ENCODE measurements at places on chromosomes 7 and 10.
A peak's percentile ranks its signal among the peaks of the same experiment; 100 is the strongest.

DNA sequence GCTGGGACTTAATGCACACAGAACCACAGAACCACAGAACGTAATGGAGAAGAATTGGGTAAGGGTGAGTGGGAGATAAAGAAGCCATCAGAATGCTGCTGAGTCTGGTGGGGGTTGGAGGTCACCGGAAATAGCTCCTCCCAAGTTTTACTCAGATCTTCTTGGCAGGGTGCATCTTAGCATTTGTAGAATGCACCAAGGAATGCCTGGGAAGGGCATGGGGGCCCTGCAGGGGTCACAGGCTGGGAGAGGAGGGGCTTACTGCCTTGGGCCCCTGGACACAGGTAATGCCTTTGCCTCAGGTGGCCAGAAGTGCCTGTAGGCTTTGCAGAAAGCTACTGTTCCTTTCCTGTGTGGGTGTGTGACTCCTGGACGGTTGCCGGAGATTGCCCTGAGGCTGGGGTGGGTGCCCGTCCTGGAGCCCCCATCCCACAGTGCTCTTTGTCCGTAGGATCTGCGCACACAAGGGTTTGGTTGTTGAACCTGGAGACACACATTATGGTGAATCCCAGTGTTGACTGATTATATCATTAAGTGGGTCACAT, 55.1 kb downstream of the MGMT start:
- no peak for DNase-seq

DNA sequence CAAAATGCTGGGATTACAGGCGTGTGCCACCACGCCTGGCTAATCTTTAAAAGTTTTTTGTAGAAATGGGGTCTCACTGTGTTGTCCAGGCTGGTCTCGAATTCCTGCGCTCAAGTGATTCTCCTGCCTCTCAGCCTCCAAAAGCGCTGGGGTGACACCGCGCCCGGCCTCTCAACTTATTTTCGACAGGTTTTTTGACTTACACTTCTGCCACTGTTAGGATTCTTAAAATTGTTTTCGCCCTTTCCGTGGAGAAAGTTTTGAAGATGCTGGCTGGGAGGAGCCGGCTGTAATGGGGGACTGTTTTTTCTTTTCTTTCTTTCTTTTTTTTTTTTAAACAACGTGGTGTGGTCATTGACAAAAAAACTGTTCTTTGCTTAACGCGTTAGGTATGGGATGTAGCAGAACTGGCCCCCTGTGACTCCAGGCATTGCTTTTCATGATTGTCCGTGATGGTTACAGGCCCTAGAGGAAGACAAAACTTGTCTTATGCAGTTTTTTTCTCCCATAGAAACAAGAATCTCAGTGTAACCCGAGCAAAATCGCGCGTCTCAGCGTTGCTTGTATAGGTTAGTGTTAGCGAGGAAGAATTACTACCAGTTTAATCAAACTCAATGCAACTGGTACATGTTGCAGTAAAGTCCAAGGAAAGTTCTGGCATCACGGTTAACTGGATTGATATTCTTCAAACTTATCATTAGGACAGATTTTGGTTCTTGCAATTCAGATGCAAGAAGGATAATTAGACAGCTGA, 72.2 kb downstream of the DAGLB start:
- peak; percentile 41 for DNase-seq

GRCh38 chr7:83439026-83439425, 209.9 kb downstream of the SEMA3E start:
- no peak for DNase-seq

- DNase-seq: no peak
Measured at GRCh38 chr10:10396601-10397000, 621.1 kb upstream of the CELF2 start.

DNA sequence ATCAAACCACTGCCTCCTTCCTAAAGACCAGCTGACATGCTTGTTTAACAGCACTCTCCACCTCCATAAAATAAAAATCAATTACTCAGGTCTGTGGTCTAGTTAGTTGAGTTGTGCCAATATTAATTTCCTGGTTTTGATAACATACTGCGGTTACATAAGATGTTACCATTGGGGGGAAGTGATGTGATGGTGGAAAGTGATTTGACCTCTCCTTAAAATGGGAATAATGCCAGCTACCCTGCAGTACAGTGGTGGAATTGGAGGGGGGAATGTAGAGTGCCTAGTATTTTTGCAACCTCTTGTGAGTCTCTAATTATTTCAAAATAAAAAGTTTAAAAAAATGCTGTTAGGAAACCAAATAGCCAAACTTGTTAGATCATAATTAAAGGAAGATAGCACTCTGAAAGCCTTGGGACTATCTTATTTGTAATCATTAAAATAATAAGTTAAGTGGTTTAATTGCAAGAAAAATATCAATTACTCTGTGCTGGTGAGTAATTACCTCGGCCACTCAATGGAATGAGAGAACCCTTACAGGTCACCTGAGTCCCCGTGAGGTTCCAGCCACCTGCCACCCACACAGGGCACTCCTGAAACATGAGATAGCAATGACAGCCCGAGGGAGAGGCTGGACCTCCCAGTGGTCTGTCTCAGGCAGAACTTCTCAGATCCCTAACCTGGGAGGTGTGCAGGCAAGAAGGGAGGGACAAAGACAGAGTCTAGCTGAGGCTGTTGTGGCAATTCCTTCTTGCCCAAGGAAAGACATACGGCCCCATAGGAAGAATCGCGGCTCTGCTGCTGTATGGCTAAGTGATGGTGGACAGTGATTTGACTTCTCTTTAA, 94.1 kb downstream of the SH3PXD2A start:
- no peak for DNase-seq

DNA sequence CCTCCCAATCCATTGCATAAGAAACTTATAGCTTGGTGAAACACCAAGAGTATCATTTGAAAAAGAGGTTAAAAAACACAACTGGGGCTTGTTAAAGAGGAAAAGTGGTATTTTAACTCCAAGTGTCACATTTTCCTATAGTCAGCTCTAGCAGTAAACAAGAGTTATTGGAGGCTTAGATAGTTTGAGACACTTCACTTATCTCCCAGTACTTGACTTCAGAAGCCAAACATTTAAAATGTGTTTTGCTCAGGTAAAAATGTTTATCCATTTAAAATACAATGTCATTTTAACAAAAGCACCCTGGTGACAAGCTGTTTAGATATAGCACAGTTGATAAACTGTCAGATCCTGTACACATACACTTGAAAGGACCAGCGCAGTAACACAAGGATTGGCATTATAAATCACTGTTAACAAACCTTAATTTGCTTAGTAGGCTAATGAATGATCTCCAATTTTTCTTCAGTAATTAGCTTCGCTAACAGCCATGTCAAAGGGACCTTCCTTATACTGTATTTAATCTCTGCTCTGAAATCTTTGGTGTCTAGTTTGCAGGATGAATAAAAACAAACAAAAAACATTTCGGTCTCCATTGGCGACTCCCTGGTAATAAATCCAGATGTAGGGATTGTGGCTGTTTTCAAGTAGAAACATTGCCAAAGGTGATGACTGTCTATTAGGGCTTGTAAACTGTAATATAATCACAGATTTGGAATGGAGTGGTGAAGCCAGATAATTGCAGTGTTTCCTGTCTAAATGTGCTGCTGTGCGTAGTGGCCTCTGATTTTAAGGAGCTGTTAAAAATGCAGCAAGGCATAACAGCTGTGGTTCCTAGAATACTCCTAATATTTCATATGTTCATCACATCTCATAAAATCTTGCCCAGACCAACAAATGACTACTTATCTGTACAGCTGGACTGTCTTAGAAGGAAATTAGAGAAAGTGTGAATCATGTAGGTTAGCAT, 545.1 kb downstream of the AUTS2 start:
- no peak for DNase-seq

DNA sequence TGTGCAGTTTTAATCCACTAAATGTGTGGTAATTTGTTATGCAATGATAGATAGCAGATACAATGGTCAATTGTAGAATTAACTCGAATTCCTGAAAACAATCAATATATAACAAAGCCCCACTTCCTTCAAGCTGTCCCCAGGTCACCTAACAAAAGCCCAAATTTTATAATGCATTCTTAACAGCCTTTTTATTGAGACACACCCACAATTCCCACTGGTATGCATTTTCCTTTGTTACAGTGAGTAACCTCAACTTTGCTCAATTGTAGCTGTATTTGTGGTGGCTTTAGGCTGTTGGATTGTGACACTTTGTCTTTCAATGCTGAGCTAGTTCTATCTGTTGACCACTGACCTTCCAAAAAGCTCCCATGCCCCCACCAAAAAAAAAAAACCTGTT, 279.8 kb upstream of the CACNA2D1 start:
- no peak for DNase-seq

DNA sequence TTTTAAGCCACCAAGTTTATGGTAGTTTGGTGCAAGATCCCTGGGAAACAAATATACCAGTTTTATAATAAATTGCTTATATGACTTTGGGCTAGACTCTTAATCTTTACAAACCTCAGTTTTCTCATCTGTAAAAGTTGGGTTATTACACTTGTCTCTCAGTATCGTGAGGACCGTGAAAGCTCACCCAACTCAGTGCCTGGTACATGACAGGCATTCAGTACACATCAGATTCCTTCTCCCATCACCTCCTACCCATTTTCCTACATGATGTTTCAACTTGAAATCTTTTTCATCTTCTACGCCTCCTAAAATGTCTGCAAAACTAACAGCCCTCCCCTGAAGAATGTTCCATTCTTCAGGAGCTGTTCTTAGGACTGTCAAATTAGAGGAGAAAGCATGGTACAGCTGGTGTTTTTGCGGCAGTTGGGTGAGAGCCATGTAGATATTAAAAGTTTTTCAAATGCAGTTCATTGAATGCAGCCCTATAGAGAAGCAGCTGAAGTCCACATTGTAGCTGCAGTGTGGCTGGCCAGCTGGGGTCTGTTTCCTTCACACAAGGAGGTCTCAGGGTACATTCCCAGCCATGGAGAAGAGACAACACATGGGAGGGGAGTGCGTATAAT, 812.8 kb downstream of the LRMDA start:
- no peak for DNase-seq

- no peak for DNase-seq
Measured at GRCh38 chr7:44133295-44133694, 7.8 kb downstream of the MYL7 start.

DNA sequence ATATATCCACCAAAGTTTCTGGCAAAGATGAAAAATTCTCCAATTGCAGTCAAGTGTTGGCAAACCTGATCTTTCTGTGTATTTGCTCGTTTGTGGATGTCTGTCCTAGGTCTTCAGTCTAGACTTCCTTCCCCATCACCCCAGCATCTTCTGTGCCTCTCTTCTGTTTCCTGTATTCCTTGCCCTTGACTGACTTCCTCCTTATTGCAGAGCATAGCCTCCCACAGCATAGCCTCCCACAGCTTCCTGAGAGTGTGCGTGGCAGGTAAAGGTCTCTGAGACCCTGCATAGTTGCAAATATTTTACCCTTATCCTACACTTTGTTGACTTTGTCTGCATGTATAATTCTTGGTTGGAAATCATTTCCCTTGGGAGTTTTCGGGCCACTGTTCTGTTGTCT, 18.4 kb downstream of the SLC18A2 start:
- no peak for DNase-seq

DNA sequence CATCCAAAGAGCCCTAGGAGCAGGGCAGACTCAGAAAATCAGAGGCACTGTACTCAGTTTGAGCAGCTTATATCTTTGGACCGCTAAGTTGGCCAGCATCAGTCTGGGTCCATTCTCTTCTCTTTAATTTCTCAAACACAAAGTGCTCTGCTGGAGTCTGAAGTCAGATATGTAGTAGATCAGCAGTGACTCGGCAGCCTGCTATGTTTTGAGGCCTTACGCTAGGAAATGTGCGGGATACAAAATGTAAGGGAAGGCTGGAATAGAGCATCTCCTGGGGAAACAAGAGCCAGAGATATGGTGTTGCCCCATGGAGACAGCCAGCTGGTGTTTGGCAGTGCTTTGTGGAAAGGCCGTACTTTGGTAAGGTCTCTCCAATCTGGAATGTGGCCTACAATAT, 60.6 kb upstream of the VKORC1L1 start:
- no peak for DNase-seq

DNA sequence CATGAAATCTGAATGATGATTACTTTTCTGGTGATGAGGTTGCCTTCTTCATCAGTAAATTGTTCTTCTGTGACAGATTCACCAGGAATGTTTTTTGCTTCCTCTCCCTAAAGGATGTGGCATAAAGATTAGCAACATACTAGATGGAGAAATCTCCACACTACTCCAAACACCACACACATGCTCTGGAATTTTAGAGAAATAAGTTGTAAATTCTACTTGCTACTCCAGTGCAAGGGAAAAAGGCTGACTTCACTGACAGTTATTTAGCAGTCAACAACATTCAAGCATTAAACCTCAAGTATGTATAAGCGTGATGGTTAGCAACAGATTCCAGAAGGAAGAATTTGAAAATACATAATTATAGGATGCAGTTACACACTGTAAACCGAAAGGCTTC, 137.9 kb upstream of the CCDC6 start:
- no peak for DNase-seq

- DNase-seq: no peak
Measured at GRCh38 chr10:10493833-10494232, 523.8 kb upstream of the CELF2 start.

All from CD4-positive, alpha-beta T cell treated with Interferon alpha-2 for 1 hour (primary cell).